ENCODE measurements at places on chromosomes 1 and 21. TPM values are rescaled to one million over a fixed set of nuclear protein-coding genes. Genes with fewer than 3 reads are reported as not detected.

Gene PGLYRP4
- total RNA-seq = not detected

Gene TMEM39B
- total RNA-seq = 10.5 TPM

Gene RXRG
- total RNA-seq = not detected

Gene WLS
- total RNA-seq = 17.3 TPM

Gene PERM1
- 0.15 TPM for total RNA-seq

Gene CFAP74
- not detected for total RNA-seq

Gene ANKRD35
- 0.05 TPM for total RNA-seq

Gene CLCA1
- not detected for total RNA-seq

Gene CD84
- not detected for total RNA-seq

Gene TEDDM1
- not detected for total RNA-seq

Gene RNU1-3
- 9.0 TPM for total RNA-seq

Gene TNFRSF4
- total RNA-seq = not detected

Gene MEAF6
- total RNA-seq = 44.8 TPM

Gene HUNK
- total RNA-seq = 1.2 TPM

Gene PLA2G5
- total RNA-seq = not detected

Gene USH2A
- not detected for total RNA-seq

Gene NBL1
- total RNA-seq = 57.4 TPM

Gene SHISAL2A
- total RNA-seq = 0.86 TPM

Gene S100A3
- 115 TPM for total RNA-seq

Gene KCNN3
- 0.03 TPM for total RNA-seq

Gene CFHR3
- total RNA-seq = 0.16 TPM

Gene TNN
- total RNA-seq = not detected

Gene SHC1
- total RNA-seq = 231 TPM

Gene KCND3
- total RNA-seq = 0.01 TPM

Gene UBR4
- 114 TPM for total RNA-seq

Gene ZNF648
- total RNA-seq = not detected

Gene PLA2G2E
- not detected for total RNA-seq

Gene MCM3AP
- 41.8 TPM for total RNA-seq

Gene LRRC71
- total RNA-seq = 0.23 TPM

Gene OR2L8
- total RNA-seq = not detected

Gene SLC44A5
- 0.07 TPM for total RNA-seq

Gene MATN1
- total RNA-seq = 0.10 TPM

Gene HCN3
- total RNA-seq = 5.3 TPM

Gene GLRX2
- total RNA-seq = 44.3 TPM

Gene LSS
- total RNA-seq = 14.7 TPM

Gene RABGAP1L
- total RNA-seq = 6.0 TPM

Gene MASP2
- 0.15 TPM for total RNA-seq

Gene FLAD1
- total RNA-seq = 44.4 TPM

Gene CYP4A11
- total RNA-seq = not detected

Gene RHEX
- total RNA-seq = not detected

Gene SH3BGR
- 1.3 TPM for total RNA-seq

Gene APCS
- not detected for total RNA-seq

Gene LCE1E
- not detected for total RNA-seq

Gene TIE1
- 0.02 TPM for total RNA-seq

Gene CD247
- total RNA-seq = 0.72 TPM

Gene SPATA1
- 1.6 TPM for total RNA-seq

Gene SPATA46
- not detected for total RNA-seq

Gene ELF3
- 157 TPM for total RNA-seq

Gene ASAP3
- 7.7 TPM for total RNA-seq

Gene DCST1
- not detected for total RNA-seq

Gene SELL
- 0.20 TPM for total RNA-seq

Gene MRPL39
- 35.8 TPM for total RNA-seq

Gene OR2M3
- not detected for total RNA-seq

Measured in A549 treated with Hydrocortisone at 1 μM for 4 hours (cell line).